GM19239 (cell line): ENCODE measurements at places on chromosomes 4 and X.

DNA sequence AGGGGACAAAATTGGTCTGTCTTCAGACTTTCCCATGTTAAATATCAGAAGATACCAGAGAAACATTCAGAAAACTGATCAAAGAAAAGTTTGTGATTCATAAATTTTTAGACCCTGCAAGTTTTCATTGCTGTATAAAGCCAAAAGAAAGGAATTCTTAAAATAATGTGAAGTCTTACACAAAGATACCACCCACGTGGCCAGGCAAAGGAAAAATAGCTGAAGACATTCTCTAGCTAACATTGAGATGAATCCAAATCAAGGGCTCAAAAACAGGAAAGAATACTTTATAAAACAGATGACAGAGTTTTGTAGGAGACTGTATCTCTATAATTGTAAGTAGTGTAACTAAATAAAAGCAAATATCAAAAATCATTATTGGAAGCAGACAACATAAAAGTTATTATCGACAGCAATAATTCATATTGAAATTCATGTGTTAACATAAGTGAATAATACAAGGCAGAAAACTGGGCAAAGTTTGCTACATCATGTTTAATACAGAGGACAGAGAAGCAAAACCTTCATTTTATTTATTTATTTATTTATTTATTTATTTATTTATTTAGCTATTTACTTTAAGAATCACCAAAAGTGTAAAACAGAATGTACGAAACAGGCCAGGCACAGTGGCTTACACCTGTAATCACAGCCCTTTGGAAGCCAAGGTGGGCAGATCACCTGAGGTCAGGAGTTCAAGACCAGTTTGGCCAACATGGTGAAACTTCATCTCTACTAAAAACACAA lies 204.6 kb upstream of the SLIT2 start:
- DNase-seq, result no peak

GRCh38 chrX:71577682-71578081 lies 555 bp upstream of the GCNA start:
- no peak for DNase-seq

GRCh38 chr4:112735474-112735951 lies 98.6 kb downstream of the LARP7 start:
- DNase-seq, result no peak

- DNase-seq, result no peak
Measured at GRCh38 chr4:27791640-27792039, 931.0 kb downstream of the STIM2 start.

GRCh38 chr4:3252831-3253641 lies 4.1 kb downstream of the MSANTD1 start:
- no peak for DNase-seq

- DNase-seq, result no peak
Measured at GRCh38 chr4:11069083-11069482, 359.6 kb downstream of the HS3ST1 start.

GRCh38 chrX:1463581-1463980 lies 10.9 kb upstream of the ASMTL start:
- no peak for DNase-seq

DNA sequence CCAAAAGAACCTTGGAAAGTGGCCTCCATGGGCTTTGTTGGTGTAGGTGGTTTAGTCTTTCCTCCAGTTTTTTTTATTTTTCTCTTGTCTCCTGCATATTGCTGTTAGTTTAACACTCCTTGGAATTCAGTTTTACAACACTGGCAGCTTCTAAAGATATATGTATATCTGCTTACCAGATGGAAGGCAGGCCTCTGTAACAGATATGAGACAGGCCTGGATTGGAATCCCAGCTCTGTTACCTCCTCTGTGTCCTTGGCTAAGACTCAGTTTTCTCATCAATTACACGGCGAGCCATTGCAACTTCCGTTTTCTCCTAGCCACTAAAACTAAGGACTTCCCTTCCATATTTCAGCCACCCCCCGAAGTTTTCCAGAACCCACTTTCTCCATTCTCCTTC lies 133.4 kb upstream of the SMAD1 start:
- DNase-seq, result no peak

GRCh38 chrX:132692526-132692925 lies 203.7 kb upstream of the MBNL3 start:
- no peak for DNase-seq

DNA sequence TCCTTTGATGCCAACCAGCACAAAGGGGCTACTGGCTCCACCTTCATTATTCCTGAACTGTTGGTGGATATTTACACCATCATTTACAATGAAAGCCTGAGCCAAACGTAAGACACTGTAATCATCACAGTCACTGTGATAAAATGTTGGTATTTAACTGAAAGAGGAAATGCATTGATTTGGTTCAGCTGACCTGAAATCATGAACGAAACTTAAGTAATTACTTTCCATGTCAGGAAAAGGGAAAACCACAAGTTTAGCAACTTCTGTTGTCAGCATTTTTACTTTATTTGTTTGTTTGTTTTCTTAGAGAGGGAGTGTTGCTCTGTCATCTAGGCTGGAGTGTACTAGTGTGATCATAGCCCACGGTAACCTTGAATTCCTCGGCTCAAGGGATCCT lies 247.8 kb upstream of the FAM47A start:
- DNase-seq, result no peak

DNA sequence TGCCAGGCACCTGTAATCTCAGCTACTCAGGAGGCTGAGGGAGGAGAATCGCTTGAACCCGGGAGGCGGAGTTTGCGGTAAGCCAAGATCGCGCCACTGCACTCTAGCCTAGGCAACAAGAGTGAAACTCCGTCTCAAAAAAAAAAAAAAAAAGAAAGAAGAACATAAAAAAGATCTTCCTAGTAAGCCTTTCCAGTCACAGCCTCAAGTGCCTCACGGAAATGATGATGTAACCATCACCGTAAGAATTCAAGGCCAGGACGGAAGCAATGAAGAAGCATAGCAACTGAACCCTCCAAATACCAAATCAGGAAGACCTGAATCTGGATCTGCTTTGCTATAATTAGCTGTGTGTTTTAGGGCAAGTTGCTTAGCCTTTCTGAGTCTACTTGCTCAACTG lies 28.8 kb downstream of the RBM47 start:
- no peak for DNase-seq

- DNase-seq, result no peak
Measured at GRCh38 chr4:97104006-97104405, 1039.3 kb downstream of the STPG2 start.

- DNase-seq, result no peak
Measured at GRCh38 chrX:65596270-65597034, 61.9 kb upstream of the LAS1L start.

DNA sequence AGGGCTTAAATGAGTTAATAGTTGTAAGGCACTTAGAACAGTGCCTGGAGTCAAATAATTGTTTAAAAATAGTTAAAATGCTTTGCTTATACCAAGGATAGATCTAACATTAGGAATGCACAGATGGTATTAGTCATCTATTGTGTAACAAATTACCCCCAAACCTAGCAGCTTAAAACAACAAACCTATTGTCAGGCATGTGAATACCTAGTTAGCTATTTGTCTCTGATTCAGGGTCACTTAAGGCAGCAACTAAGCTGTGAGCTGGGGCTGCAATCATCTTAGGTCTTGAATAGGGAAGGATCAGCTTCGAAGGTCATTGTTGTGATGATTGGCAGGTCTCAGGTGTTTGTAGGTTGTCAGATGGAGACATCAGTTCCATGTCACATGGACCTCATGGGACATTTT lies 42.4 kb upstream of the AGA start:
- no peak for DNase-seq

DNA sequence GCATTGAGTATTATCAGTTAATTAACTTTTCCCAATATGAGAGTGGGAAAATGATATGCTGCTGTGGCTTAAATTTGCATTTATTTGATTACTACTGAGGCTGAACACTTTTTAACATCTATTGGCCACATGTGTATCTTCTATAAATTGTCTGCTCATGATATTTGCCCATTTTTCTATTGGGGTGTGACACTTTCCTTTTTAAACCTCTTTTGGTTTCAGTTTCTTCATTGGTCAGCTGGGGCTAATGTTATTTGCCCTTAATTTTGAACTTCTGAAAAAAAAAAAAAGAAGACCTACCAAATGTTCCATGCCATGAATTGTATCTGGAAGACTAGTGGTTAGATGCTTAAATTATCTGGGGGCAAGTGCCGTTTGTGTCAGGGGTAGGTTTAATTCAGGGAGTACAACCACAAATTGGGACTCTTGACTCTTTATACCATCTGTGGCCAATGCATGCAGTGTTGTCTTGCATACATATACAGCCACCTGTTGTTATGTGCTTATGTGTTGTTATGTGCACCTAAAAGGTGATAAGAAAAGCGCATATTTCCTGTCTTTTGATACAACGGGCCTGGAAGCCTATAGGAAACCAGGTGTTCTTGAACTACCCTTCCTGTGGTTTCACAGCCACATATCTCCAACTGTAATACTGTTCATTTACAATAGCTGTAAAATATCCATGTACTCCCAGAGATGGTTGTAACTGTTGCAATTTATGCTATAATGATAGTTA lies 49.0 kb downstream of the SH2D1A start:
- DNase-seq, result no peak

- DNase-seq, result no peak
Measured at GRCh38 chrX:2677764-2678163, 13.3 kb upstream of the CD99 start.

- no peak for DNase-seq
Measured at GRCh38 chrX:140318296-140318695, 186.6 kb downstream of the SOX3 start.

GRCh38 chr4:8911316-8912088 lies 39.9 kb upstream of the HMX1 start:
- peak; percentile 1 for DNase-seq

- DNase-seq, result no peak
Measured at GRCh38 chr4:53040851-53041250, 178.7 kb downstream of the RASL11B start.

- no peak for DNase-seq
Measured at GRCh38 chr4:108126806-108127205, 41.9 kb downstream of the LEF1 start.

DNA sequence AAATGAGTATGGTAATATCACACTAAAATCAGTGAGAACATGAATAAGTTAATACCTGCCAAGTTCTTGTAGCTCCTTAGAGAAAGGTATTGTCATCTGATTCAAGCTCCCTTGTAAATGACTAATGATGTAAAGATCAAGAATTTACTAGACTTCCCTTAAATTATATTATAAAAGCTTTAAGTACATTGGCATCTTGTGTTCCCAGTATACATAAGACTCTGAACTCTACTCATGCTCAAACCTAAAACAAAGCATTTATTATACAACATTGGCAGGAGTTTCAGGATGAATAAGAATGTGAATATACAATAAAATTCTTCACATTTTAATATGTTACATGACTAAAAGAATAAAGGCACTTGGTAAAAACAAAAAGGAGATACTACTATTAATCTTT lies 126.8 kb upstream of the UNC5C start:
- DNase-seq, result no peak

DNA sequence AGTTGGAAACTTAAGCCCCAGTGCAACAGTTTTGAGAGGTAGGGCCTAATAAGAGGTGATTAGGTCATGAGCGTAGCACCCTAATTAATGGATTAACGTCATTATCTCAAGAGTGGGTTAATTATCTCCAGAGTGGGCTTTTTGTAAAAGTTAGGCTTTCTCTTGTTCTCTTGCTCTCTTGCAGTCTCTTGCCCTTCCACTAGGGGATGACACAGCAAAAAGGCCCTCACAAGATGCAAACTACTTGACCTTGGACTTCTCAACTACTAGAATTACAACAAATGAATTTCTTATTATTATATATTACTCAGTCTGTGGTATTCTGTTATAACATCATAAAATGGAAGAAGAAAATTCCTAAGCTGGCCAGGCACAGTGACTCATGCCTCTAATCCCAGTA lies 22.1 kb upstream of the NDST3 start:
- DNase-seq, result no peak

DNA sequence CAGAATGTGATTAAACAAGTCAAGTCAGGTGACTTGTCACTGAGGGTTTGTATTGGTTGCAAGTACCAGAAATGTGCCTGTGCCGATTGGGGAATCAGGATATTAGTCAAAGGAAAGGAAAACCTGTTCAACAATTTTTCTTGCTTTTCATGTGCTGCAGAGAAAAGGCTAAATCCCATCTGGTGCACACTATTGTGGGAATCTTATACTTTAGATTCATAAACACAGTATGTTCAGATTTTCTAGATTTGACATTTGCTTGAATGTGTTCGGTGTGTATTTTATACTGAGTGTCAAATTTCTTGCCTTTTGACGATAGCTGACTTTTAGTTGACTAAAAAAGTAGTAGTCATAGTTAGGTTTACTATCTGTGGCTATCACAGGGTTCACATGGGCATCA lies 37.6 kb downstream of the GAB1 start:
- DNase-seq, result no peak

DNA sequence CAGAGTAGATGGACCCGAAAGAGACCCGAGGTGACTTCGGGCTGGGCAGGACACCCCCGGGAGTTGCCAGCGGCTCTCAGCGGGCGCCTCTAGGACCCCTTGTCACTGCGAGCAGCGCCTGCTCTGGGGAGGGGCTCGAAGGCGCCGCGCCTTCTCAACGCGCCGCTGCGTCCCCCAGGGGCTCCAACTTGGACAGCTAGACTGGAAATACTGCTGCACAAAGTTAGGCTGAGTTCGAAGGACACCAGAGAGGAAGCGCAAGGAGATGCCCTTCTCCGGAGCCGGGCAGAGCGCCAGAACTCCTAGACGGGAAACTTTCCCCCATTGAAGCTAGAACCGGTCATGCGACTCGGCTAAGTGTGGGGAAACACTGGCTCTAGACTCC lies 493 bp upstream of the KCNIP4 start:
- no peak for DNase-seq

DNA sequence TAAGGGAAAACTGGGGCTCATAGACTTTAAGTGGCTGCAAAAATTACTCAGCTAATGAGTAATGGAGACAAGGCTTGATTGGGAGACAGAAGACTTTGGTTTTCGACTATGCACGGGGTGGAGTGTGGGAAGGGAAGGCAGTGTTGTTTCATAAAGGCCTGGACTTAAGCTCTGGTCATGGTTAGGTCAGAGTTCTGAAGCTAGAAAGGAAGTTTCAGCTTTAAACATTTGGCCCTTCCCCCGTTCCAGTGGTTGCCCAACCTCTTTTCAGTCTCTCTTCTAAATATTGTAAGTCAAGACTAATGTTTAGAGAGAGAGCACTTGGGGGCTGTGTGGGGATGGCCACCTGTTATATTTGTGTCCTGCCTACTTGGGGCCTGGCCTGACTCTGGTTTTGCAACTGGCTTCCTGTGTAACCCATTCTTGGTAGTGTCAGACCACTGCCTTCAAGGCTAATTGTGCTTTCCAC lies 21.0 kb downstream of the MSN start:
- peak; percentile 31 for DNase-seq

GRCh38 chr4:7474320-7474719 lies 39.6 kb upstream of the PSAPL1 start:
- DNase-seq, result no peak

DNA sequence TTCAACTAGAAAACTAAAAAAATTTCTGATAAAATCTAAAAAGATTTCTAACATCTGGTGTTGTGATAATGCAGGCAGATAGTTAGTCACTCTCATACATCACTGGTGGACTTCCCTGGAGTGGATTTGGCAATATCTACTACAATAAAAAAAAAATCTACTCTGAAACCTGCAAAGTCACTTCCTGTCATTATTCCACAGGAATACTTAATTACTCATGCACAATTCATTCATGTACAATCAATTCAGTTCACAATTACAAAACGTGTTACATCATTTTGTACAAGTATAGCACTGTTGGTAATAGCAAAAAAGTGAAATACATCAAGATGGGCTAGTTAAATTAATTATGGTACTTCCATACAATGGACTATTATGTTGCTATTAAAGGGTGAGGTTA lies 16.5 kb upstream of the RHOH start:
- no peak for DNase-seq
